ENCODE measurements at places on chromosomes 11 and 22.

GRCh38 chr11:32068134-32068870, 22.6 kb upstream of the RCN1 start:
- no peak for DNase-seq

DNA sequence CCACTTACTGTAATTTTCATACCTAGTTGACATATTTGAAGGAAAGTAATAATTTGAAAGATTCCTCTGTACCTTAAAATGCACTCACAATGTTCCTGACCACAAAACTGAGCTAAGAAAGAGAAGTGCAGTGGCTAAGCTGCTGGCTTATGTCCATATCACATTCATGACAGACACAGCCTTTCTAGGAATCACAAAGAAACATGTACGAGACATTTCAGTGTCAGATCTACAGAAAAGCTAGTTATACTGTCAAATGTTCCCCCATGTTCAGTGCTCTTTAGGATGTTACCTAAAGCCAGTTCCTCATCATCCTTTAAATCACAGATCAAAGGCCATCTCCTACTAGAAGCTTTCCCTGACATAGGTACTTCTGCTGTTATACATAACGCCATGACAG, 142.2 kb upstream of the C11orf58 start:
- no peak for DNase-seq

- no peak for DNase-seq
These were observed 504.2 kb upstream of the ARHGAP42 start for GRCh38 chr11:100182927-100183326.

DNA sequence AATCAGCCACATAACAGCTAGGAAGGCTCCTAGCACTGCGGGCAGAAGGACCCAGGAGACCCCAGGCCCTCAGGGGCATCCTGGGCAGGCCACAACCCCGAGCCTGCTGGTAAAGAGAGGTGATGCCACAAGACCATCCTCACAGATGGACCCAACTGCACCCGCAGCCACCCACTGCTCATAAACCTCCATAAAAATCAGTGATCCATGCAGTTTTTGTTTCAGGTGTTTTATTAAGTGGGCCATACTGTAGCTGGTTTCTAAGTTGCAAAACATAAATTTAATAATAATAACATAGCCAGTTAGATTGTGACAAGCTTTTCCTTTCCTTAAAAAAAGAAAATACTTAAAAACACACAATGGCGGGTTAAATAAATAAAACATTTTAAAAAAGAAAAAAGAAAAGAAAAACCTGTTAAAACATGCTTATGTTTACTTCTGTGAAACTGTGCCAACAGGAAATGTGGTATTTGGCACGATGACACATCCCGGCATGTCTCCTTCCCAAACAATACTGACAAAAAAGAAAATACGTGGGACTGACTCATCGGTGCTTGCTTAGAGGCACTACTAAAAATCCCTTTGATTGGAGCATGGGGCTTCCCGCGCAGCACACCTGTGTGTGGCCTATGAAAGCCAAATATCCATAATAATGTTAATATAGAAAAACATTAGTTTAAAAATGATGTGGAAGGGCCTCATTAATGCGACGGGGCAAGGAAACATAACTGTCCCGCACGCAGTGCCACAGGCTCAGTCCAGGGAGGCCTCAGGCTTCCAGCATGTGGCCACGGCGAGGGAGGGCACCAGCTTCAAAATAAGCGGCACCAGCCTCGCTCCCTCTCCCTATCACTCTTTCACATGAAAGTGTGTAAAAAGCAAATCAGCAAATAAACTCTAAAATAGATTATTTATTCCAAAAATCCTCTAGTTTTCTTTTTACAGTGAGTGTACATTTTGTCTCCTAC, 47.5 kb upstream of the SCUBE2 start:
- DNase-seq, result no peak

DNA sequence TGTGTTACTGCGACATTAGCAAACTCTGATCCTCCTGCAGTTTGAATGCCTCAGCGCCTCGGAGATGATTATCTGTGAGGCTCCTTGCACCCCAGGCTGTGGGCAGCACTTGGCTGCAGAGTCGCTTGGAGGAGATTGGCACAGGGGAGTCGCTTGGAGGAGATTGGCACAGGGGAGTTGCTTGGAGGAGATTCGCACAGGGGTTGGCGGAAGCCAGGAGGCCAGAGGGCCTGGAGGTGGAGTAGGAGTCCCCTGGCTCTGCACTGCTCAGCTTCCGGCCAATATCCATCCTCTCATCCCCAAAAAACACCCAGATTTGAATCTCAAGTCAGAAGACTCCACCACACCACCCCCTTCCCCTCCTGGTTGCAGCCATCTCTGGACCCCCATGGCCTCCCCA, 192.6 kb upstream of the NECTIN1 start:
- DNase-seq, result no peak

- DNase-seq, result no peak
These were observed 22.5 kb downstream of the IGF2 start for GRCh38 chr11:2116680-2117079.

DNA sequence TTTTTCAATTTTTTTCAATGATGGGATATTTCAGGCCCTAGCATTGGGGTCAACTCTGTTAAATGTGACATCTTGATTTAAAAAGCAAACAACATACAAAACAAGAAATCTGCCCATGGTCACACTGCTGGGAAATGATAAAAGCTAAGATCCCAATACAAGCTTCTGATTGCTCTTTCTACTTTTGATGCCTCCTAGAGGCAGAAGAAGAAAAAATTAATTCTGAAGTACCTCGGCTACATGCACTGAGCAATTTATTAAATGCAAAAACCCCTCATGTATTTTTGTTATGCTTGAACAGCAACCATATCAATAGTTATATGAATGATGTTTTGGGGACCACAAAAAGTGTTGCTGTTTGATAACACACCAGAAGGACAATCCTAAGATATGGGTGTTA, 342.1 kb upstream of the NARS2 start:
- no peak for DNase-seq

- DNase-seq, result no peak
These were observed 60.6 kb downstream of the PTPRJ start for GRCh38 chr11:48040830-48041444.

- DNase-seq, result no peak
These were observed 935 bp upstream of the RCOR2 start for GRCh38 chr11:63917692-63918506.

GRCh38 chr11:131922220-131922619, 551.8 kb downstream of the NTM start:
- no peak for DNase-seq

DNA sequence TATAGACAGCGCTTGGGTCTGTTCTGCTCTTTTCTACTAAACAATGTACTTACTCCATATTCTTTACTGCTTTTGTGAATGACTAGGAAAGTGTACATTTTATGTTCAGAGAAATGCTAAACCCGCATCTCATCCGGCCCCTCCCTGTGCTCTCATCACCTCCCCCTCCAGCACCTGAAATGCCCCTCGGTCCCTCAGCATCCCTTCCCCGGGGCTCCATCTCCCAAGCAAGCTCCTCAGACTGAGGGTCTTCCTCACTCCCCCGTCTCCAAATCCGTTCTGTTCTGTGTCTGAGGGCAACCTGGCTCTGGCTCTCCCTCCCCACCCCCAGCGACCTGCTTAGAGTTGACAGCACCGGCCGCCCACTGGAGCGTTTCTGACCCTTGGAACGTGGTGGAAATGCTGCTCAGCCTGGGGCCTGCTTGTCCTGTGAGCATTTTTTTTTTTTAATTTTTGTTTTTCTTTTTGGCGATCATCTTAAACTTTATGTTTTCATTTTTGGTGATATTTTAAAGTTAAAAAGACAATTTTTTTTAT, 1.4 kb downstream of the SELENOO start:
- DNase-seq, result no peak

DNA sequence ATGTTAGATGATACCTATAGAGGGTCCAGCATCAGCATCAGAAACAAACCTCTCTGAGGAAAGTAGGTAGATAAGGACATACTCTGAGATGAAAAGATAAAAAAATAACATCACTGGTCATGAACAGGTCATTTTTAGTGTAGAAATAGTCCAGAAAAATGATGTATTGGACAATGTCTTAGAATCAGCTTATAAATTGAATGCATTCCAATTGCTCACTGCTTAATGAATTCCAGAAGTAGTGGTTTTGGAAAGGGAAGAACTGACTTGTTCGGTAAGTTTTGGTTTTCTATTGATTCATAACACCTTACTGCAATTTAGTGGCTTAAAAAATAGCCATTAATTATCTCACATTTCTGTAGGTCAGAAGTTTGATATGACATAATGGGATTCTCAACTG, 929.5 kb upstream of the CCDC90B start:
- DNase-seq, result no peak

- no peak for DNase-seq
These were observed 20.3 kb downstream of the SPTBN2 start for GRCh38 chr11:66708701-66709100.

- DNase-seq, result no peak
These were observed 1.2 kb downstream of the ELFN2 start for GRCh38 chr22:37425800-37426705.

DNA sequence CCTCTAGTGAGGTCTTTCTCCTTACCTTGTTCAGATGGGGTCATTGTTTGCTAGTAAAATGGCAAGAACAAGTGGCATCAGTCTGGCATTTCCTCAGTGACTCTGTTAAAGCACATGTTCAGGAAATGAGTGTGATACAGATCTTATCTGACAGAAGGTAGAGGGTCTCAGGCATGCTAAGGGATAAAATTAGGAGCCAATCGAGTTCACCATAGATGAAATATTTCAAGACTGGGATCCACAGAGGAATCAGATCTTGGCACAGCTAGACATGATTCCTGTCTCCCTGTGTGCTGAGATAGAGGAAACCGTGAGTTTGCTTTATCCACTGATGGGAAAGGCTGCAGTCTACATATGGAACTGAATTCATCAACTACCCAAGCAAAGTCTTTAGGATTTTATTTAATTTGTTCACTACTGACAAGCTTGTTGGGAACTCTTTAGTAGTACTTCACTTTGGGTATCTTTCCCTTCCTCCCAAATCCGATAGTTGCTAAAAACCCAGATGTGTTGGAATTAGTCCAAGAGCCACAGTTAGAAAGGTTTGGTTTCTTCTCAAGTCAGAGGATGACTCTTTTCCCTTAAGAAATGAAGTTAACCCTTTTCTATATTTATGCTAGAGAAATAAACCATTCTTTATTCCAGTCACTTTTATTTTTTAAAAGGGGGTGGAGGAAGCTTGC, 18.4 kb downstream of the FAM118B start:
- DNase-seq, result no peak

DNA sequence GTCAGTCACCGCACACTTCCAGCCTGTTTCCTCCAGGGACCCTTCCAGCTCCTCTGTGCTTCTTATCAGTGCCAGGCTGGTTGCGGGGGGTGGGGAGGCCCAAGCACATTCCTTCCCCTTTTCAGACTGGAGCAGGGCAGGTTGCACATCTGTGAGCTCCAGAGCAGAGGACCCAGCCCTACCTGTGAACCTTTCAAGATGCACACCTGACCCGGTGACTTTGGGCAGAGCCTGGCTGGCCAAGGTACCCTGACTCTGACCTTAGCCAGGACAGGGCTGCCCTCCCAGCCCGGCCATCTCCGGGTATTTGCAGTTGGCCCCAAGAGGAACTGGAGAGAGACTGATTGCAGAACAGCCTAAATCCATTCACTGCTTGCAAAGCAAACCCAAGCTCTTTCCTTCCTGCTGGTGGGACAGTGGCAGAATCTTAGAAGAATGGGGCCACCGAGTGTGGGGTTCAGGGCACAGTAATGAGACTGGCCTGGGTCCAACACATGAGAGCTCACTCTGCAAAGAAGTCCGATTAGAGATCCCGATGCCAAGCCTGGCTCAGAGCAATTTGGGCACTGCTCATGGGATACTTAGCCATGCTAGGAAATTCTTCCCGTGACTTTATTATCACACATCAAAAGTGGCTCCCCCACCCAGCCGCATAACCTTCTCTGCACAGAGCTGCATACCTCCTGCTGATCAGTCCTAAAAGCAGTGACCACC, 64.7 kb upstream of the CCND1 start:
- DNase-seq, result no peak

DNA sequence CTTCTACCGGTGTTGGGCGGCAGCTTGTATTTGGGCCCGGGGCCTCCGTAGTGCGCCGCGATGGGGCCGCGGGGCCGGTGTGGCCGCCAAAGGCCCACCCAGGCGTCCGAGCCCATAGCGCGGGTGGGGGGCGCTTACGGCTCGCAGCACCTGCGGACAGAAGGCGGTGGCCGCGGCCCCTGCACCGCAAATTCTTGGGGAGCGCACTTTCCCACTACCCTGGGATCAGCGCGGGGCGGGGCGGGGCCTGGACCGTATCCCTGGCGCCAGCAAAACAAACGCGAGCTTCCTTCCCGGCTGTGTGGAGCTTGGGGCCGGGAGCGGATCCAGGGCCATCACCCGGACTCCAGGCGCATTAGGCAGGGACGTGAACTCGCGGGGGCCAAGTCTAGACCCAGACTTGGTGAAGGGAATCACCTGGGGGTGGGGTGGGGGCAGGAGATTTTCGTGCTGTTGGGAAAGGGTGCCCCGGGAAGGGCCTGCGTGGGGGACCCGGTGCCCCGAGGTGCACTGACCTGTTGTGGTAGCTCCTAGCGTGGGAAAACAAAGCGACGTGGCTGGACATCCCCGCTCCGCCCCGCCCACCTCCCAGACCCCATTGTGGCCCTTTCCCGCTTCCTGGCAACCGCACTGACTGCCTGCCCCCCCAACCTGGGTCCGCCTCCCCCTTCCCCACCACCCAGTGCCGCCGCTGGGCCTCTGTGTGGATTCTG, 2.3 kb upstream of the TYMP start:
- DNase-seq, result no peak

DNA sequence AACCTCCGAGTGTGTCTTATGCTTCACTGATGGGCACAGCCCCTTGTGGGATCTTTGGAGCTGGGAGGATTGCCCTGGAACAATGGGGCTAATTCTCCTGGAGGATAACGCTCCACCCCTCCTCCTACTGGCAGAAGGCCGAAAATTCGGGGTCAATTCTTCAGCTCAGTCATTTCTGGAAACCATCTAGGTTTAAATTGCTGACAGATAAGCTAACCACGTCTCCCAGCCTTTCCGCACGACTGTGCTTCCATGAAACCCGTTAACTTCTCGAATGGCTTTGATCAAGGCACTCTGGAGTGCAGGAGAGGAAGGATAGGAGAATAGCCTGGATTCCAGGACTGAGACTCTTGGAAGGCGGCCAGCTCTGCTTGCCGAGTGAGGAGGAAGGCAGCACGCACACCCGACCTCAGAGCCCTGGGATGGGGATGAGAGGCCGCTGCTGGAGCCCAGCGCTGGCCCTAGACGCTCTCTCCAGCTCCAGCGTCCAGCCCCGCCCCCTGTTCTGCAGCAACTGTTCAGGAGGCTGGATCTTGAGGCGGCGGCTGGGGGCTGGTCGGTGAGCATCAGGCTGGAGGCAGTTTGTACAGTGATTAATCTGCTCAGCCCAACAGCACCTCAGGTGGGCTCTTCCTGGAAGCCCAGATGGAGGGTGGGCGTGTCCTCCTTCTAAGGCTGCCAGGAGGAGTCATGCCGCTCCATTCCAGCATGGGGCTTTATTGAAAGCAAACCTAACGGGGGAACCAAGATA, 176.7 kb upstream of the NCAM1 start:
- no peak for DNase-seq

Data from stimulated activated CD8-positive, alpha-beta memory T cell treated with anti-CD3 and anti-CD28 coated beads, Interleukin-15, amount 100 ng/mL, for 24 hours (primary cell).